Effector memory CD8-positive, alpha-beta T cell (primary cell): ENCODE measurements at places on chromosomes 6 and 20.

- DNase-seq: no peak
These were observed 216.8 kb upstream of the SGK1 start for GRCh38 chr6:134534708-134535149.

GRCh38 chr20:39825524-39825923, 863.4 kb downstream of the DHX35 start:
- DNase-seq: no peak

DNA sequence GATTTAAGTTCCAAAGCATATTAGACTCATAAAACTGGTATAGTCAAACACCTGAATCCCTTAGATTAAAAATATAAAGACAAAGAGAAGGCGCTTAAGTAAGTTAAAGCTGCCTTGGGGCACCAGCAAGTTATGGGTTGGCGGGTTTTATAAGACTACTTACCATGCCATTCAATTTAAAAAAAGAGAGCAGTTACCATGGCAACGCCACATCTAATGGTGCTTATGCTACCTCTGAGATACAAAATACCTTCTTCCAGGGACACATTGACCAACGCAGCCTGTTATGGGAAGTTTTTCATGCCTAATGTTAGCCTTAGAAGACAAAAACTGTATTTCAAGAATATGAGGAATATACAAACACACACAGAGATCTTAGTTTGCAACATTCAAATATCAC, 713.6 kb downstream of the RNF144B start:
- DNase-seq: no peak

- no peak for DNase-seq
These were observed 1.2 kb downstream of the POPDC3 start for GRCh38 chr6:105178636-105179035.

DNA sequence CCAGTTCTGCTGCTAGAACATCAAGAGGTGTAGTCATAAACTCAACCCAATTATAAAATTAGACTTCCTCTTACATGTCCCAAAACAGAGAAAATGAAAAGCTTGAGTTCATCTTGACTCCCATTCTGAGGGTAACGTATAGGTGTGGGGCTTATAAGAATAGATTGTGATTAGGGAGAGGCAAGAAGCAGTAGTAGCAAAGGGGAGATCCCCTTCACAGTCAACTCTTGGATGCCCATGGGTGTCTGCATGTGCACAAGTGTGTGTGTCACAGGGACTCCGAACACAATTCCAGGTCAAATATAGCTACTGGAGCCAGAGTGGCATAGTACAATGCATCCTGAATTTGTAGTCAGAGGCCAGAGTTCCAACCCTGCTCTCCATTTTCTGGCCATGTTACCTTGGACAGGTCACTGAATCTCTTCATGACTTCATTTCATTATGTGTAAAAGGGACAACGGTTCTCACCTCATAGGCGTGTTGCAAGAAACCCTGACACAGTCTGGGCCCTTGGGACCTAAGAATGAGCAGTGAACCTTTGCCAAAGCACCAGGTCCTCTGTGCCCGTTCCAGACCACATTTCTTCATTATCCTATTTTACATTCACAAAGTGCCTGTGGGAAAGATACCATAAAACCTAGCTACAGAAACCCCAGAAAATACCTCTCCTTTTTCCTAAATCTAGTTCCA, 11.8 kb downstream of the GSTA4 start:
- no peak for DNase-seq

DNA sequence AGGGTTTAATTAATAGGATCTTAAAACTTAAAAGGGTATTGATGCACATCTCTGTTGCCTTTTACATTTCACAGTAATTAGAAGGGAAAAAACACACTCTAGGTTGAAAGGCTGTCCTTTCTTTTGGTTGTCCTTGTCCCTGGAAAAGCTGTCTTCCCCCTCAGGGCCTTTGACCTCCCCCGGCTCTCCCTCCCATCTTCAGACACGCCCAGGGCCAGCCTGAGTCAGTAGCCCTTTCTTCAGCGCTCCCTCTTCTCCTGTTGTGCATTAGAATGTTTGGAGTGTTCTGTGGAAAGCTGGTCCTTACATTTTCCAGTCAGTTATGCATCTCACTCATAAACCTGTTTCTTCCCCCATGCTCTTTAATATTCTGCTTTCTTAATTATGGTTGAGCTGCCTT, 157.0 kb downstream of the MTHFD1L start:
- no peak for DNase-seq

DNA sequence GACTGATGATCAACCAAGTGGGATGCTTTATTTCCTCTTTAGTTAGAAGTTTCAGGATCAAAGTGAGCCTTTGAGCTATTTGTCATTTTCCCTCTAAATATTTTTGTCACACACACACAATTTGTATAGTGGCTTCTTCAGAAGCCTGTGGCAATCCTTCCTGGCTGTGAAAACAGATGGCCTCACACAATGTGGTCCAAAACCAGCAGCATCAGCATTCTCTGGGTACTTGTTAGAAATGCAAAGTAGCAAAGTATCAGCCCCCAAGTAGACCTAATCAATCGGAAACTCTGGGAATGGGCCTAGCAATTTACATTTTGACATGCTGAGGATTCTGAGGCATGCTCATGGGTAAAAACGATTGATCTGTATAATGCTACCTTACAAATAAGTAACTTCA, 115.9 kb downstream of the PAX1 start:
- no peak for DNase-seq

DNA sequence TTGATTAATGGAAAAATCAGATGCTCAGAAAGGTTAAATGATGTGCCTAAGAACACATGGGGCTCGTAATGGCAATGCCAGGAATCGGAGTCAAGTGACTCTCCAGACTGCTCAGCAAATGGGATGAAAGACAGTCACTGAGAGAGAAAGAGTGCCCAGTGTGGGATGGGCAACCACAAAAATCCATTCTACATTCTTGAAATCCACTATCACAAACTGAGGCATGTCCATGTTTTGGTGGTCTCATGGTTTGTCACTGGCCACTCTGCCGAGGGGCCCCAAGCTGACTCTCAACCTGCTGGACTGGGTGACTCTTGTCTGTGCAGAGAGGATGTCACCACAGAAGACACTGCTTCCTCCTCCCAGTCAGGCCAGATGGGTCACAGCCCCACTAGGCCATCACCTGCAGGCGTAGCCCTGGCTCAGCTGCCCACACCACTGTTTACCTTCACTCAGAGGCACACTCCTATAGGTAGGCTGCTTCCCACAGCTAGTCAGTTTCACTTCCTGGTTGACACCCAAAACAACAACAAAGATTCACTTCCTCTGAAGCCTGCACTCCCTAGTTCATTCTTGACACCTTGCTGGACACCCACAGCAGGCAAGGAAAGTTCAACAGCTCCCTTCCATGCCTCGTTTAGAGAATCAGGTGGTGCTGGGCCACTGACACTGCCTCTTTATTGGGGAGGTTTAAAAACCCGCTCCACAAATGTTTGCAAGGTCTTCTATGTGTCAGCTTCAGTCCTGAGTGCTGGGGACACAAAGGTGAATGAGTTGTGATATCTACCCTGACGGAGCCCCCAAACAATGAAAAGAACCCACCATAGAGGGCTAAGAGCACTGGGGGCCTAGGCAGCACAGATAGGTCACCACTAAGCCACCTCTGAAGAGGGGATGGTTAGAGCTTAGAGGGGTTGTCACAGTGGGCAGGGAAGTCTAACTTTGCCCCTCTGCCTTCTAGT, 21.7 kb downstream of the MAP1LC3A start:
- no peak for DNase-seq

- DNase-seq: no peak
These were observed 161.3 kb downstream of the THBS2 start for GRCh38 chr6:169092375-169092774.

DNA sequence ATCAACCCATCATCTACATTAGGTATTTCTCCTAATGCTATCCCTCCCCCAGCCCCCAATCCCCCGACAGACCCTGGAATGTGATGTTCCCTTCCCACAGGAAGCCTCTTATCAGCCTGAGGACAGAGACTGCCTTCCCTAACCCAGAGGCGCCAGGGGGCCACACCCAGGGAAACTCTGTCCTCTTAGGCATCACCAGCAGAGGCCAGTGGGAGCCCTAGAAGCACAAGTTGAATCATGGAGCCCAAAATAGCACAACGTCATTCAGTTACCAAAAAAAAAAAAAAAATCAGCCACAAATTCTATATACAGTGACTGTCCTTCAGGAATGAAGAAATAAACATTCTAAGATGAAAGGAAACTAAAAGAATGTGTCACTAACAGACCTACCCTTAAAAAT, 625.7 kb downstream of the TFAP2A start:
- DNase-seq: no peak

GRCh38 chr6:35079311-35080000, 61.7 kb downstream of the TCP11 start:
- DNase-seq: no peak

DNA sequence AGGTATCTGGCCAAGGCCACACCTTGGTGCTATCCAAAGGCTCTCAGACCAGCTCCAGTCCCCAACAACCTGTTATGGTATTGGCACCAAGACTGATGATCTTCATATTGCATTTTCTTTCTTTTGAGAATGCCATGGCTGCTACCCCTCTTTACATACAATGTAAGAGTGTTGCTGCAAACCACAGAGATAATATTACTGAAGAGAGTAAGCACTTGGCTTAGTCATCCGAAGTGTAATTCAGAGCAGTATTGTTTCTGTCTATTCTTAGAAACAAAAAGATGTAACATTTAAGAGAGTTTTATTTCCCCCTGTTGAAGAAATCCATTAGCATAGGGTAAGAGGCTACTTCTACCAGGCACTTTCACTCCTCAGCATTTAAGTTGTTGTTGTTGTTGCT, 212.5 kb downstream of the C6orf118 start:
- no peak for DNase-seq

- no peak for DNase-seq
These were observed 129.3 kb downstream of the KLHL32 start for GRCh38 chr6:97053643-97054411.

DNA sequence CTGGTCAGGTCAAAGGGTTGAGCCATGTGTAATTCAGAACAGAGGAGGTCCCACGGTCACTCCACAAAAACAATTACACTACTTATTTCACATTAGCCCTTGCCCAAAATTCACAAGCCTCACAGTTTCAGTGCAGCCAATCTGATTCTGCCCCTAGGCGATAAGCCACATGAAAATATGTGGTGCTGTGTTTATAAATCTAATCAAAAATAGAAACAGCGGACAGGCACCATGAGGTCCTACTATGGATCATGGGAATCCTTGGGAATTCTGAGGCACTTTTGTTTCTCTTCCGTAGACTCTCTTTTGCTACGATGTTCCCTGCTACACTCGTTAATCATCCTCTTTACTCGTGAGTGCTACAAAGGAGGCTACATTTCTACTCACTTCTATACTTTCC, 476.1 kb downstream of the TFAP2A start:
- no peak for DNase-seq

DNA sequence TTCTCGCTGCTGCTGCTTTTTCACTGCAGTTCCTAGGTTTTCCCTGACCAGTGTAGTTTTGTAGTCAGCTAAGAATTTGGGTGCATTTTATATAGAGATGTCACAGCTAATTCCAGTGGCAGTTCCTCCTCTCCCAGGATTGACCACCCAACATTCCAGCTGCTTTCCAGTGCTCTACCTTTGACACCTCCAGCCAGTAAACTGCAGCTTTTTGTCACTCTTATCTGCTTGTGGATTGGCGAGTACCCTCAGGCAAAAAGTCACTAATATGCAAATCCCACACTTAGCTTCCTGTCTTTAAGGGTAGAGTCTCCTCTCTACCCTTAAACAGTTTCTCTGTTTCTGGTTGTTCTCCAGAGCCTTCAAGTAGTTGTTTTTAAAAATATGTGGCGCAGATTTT, 146.9 kb upstream of the KCNG1 start:
- DNase-seq: no peak

GRCh38 chr6:147715035-147715434, 206.5 kb downstream of the SAMD5 start:
- DNase-seq: no peak

GRCh38 chr6:105193647-105194046, 13.8 kb upstream of the POPDC3 start:
- DNase-seq: no peak

GRCh38 chr6:135266675-135267074, 85.6 kb downstream of the MYB start:
- no peak for DNase-seq

GRCh38 chr6:131979515-131980337, 28.6 kb upstream of the CCN2 start:
- no peak for DNase-seq

- no peak for DNase-seq
These were observed 34.7 kb downstream of the RIPOR2 start for GRCh38 chr6:24900917-24901697.

DNA sequence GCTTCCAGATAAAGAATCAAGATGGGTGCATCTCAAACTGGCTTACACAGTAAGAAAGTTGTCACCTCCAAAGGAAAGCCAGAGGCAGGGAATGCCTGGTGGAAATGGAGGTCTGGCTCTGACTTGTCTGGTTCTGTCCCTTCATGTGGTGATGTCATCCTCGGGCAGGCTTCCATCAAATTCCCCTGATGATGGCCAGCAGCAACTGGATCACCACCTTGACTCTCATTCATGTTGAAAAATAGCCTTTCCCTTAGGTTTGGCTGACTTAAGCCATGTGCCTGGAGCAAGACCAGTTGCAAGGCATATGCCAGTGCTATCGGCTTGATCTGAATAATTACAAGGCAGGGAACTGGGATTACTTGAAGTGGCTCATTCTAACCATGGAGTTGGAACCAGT, 28.8 kb downstream of the IMPG1 start:
- no peak for DNase-seq

DNA sequence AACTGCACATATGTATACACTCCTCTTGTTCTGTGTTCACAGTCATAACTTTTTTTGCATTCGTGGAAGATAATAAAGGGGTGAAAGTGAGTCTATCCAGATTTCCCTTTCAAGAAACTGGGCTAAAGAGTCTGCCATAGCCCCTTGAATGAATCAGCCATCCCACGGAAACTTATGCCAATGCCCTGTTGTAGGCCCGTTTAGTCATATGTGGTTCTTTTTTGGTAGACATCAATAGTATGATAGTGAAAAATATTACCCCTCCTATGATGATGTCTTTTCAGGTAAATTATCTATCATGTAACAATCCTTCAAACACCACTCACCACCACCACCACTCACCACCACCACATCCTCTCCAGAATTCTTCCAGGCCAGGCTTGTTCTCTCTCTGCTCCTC, 99.9 kb upstream of the MYLIP start:
- no peak for DNase-seq

DNA sequence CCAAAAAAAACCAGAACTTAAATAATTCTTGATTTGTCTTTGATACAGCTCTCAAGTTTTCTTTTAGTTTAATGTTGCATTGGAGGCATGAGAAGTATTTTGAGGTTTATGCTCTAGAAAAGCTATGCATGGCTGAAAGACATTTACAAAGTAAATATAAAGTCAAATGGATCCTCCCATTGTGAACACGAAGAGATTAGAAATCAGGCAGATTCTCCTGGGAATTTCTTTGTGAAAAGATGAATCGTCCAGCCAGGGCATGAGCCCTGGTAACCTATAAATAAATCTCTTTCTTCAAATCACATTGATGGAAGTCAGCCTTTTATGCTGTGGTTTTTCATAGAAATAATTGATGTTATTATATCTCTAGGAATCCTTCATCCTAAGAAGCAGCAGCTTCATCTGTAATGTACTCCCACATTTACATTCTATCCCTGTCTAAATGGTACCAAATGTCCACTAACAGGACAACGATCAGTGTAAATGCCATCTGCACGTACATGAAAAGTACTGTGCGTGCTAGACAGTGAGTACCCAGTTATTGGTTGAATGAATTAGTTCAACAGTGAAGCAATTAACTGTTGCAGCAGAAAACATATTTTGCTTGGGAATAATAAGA, 143.6 kb downstream of the ALDH8A1 start:
- no peak for DNase-seq

GRCh38 chr20:56630086-56630493, 984 bp downstream of the TFAP2C start:
- no peak for DNase-seq
